NCI-H1436 treated with DMSO at 0.1 percent for 48 hours (cell line): ENCODE measurements at places on chromosomes 7 and 10.

GRCh38 chr7:141738592-141739013, 445 bp downstream of the SSBP1 start:
- DNase-seq, result no peak

DNA sequence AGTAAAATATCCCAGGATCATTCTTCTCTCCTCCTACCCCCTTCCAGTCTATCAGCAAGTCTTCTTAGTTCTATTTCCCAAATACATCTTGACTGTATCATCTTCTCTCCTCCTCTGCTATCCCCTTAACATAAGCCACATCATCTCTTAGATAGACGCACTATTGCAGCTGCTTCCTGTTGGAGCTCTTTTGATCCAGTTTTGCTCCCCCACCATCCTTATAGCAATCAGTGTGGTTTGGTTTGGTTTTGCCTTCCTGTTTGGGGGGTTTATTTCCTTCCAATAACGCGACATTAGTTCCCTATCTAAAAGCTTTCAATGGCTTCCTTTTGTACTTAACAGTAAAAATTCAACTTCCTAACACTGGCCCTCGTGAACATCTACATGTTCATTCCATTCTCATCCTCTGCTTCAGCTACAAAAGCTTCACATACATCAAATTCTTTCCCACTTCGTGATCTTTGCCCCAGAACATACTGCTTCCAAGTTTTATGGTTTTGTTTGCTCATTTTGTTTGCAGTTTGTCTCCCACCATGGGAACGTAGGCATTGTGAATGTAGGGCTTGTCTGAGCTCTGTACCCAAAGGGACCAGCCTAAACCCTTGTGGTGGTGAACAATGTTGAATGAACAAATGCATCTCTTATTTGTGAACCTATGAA, 33.7 kb upstream of the PLXDC2 start:
- DNase-seq, result no peak

DNA sequence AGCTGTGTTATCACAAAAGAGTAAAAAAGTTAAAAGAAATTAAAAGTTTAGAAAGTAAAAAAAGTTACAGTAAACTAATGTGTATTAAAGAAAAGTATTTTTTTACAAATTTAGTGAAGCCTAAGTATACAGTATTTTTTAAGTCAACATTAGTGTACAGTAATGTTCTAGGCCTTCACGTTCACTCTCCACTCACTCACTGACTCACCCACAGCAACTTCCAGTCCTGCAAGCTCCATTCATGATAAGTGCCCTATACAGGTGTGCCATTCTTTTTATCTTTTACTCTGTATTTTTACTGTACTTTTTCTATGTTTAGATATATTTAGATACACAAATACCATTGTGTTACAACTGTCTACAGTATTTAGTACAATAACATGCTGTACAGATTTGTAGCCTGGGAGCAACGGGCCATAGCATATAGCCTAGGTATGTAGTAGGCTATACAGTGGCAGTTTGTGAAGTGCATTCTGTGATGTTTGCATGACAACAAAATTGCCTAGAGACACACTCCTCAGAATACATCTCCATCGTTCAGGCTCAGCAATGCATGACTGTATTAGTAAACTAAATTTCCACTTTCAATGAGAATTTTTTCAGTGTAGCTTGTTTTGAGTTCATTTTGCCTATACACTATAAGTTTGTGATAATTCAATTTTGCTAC, 539.9 kb upstream of the C7orf33 start:
- DNase-seq, result no peak

GRCh38 chr10:121217331-121217730, 366.2 kb downstream of the WDR11 start:
- DNase-seq, result no peak

GRCh38 chr7:129843978-129844840, 108.6 kb downstream of the UBE2H start:
- no peak for DNase-seq

GRCh38 chr10:90787393-90788198, 70.2 kb downstream of the HTR7 start:
- no peak for DNase-seq

DNA sequence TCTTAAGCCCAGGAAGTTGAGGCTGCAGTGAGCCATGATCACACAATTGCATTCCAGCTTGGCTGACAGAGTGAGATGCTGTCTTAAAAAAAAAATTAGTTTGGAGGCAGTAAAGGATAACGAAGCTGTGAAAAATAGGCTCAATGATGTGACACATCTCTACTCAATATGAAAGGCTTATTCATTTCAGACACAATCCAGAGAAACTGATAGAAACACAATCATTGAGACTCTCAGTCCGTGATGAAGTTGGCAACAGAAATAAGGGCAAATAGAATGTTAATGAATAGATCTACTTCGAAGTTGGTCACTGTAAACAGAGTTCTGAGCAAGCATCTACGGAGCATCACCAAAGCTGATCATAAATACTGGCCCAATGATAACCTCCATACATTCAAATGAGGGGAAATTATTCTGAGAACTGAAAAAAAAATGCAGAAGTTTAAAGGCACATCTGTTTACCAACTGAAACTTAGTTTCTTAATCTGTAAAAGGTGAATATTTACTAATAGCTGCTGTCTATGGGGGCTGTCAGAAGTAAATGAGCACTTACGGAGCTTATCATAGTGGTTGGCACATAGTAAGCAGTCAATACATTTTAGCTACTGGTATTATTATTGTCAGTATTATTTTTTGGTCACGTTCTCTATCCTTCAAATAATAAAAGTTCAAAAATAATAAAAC, 70.4 kb downstream of the AKR1B1 start:
- DNase-seq, result no peak

DNA sequence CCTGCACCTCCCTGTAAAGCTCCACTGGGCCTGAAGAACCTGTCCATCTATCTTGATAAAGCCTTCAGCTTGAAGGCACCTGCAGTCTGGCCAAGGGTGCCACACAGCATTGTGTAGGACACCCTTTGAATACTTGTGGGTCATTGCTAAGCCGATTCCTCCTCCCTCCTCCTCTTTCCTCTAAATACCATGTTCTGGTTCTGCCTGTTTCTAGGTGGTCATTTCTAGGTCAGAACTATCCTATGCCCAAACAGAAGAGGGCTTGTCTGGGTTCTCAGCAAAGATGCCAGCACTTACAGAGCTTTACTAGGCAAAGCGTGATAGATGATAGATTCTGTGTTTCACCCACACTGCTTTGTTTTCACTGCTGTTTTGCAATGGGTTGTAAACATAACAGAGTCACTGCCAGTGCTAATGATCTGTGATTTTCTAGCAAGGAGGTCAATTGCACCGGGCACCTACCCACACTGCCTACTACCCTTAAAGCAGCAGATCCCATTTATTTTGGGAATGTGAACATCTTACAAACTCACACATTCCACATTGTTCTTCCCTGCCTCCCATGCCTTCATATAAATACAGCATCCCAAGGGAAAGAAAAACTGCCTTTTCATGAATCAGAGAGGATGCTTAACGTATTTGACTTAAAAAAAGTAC, 279.1 kb upstream of the PITRM1 start:
- DNase-seq, result no peak

DNA sequence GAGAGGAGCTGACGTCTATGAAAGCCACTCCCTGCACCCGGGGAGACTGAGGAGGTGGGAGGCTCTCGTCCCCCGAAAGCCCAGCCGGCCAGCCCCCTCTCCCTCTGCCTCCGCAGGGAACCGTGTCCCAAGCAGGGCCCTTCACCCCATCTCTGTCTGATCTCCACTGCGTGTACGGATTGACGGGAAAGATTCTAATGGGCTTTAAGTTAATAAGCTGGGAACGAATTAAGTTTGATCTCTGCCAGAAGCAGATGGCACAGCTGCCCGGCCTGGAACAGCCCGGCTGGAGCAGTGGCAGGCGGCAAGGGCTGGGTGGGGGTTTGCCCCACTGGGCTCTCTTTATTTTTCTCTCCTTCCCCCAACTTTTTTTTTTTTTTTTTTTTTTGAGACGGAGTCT, 6.1 kb upstream of the SLC29A4 start:
- DNase-seq, result no peak

DNA sequence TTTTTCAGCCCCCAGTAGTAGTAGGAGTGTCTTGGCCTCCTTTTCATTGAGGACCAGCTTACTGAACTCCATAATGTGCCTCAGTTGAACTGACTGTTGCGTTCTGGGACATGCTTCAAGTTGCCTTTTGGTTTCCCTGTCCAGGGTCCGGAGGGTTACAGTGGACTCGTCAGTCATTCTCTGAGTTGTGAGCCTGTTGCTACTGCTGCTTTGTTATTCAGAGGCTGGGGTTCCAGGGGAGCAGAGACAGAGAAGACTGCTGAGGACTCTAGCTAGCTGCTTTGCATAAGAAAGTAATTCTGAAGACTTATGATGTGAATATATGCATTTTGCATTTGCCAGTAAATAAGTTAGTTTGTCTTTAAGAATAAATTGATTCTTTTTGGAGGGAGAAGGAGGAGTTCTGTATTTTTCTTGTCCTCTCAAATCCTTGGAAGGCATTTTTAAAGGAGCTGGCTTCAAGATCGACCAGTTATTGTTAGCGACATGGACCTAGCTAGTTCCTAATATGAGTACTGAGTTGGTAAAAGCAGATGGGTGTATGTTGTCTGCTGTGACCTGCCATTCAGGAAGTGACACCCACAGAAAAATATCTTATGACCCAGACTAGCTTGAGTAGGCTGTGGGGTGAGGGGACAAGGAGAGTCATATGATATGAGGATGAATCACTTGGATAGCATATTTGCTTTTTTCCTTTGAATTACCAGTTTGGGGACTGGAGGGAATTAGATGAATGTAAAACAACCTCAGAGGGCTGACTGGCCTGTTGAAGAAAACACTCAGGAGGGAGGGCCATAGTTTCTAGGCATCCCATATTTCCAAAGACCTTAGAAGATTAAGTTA, 8.3 kb downstream of the PI4K2A start:
- no peak for DNase-seq

GRCh38 chr10:75910032-75910431, 478.6 kb downstream of the LRMDA start:
- DNase-seq, result no peak

- no peak for DNase-seq
Observed at GRCh38 chr10:72648301-72648700, 22.4 kb upstream of the MICU1 start.

DNA sequence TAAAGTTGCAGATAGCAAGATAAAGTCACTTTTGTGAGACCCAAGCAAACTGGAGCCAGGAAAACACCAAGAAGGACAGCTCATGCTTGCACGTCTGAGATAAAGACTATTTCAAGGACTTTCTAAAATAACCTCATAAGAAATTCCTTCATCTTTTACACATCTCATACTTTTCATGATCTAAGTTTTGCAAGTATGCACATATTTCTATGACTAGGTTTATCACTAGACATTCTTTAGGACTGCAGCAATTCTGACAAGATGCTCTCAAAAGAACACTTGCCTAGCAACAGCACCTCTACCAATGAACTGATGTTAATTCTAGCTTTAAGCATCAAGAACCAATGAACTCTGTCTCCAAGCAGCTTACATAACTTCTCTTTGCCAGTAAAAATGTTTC, 457.6 kb downstream of the SEMA3D start:
- no peak for DNase-seq

DNA sequence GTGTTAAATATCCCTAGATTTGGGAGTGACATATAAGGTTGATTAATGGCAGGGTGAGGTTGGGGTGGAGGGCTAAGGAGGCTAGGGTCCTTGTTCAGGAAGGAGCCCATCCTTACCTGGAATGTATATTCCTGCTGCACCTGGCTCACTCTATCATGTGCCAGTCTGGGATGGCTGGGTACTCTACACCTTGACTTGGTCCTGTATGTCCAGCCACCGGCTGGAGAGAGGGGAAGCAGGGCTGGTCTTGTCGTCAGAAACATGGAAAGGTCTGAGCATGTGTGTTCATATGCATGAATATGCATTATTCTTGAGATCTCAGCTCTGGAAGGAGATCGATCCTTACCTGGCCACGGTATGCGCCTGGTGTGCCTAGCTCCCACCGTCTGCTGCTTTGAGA, 33.2 kb downstream of the TMEM270 start:
- no peak for DNase-seq

DNA sequence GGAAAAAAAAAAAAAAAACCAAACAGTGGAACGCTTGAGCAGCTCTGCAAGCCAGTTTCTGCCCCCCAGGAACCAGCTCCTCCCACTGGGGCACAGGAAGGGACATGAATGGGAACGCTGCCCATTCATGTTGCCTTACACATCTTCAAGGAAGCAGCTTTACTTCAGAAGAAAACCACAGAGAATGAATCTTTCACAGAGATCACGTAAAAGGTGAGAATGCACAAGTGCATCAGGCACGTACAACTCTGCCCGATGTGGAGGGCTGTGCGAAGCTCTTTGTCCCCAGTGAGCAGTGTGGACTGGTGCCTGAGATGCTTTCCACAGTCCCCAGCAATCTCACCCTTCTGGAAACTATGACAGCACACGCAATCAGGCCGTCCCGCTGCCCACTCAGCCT, 106.2 kb downstream of the DLG5 start:
- DNase-seq, result no peak
